ENCODE measurements at places on chromosomes 16 and 17. TPM values are rescaled to one million over a fixed set of nuclear protein-coding genes. Genes with fewer than 3 reads are reported as not detected.

- no peaks in the 10 kb centered on the region for H3K36me3 ChIP-seq
- no peak for DNase-seq
- no peak overlapping the region for H3K27ac ChIP-seq
- H3K27me3 ChIP-seq, result peaks cover 5% of the 10 kb centered on the region
- no peak overlapping the region for H3K4me3 ChIP-seq
Observed at GRCh38 chr16:80123189-80123588, 417.6 kb upstream of the DYNLRB2 start.

FLYWCH2 gene
- 24.9 TPM for total RNA-seq

DNA sequence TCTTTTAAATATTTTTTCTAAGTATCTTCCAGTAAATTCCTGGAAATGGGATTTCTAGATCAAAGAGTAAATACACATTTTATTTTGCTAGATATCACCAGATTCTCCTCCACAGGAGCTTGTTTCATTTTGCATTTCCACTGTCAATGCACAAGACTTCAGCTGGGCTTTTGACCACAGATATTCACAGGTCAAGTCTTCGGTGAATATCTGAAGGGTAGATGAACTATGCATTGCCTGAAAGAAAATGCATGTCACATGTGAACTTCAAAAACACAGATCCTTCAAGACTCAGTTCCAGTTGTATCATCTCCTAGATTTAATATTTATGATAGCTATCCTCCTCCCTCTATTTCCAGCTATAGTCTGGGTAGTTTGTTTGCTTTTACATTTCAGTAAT, 963.6 kb upstream of the GOT2 start:
- no peak overlapping the region for H3K4me3 ChIP-seq
- DNase-seq, result no peak
- H3K27me3 ChIP-seq, result no peaks in the 10 kb centered on the region
- H3K4me1 ChIP-seq, result no peaks in the 10 kb centered on the region
- H3K27ac ChIP-seq, result no peak overlapping the region

GRCh38 chr17:26963163-26963503, 330.8 kb upstream of the WSB1 start:
- H3K36me3 ChIP-seq, result no peaks in the 10 kb centered on the region
- H3K27ac ChIP-seq, result no peak overlapping the region
- no peak for DNase-seq
- no peak overlapping the region for H3K4me3 ChIP-seq
- no peaks in the 10 kb centered on the region for H3K4me1 ChIP-seq

GRCh38 chr17:8146381-8147140, 5.6 kb downstream of the PER1 start:
- no peak overlapping the region for H3K4me3 ChIP-seq
- no peak overlapping the region for H3K27ac ChIP-seq
- H3K27me3 ChIP-seq, result peaks cover 14% of the 10 kb centered on the region
- peaks cover 3% of the 10 kb centered on the region for H3K4me1 ChIP-seq

GRCh38 chr17:16820161-16820877, 130.3 kb downstream of the CCDC144A start:
- H3K4me1 ChIP-seq, result no peaks in the 10 kb centered on the region
- DNase-seq, result no peak
- peaks cover 6% of the 10 kb centered on the region for H3K36me3 ChIP-seq
- H3K27ac ChIP-seq, result no peak overlapping the region
- no peak overlapping the region for H3K4me3 ChIP-seq

GRCh38 chr16:31411024-31411844, 16.9 kb downstream of the COX6A2 start:
- H3K36me3 ChIP-seq, result peaks cover 6% of the 10 kb centered on the region
- DNase-seq, result no peak
- no peak overlapping the region for H3K4me3 ChIP-seq
- peaks cover 19% of the 10 kb centered on the region for H3K27me3 ChIP-seq

Data from endothelial cell (in vitro differentiated cells).